ENCODE measurements at places on chromosomes 3 and 15.
A peak's percentile ranks its signal among the peaks of the same experiment; 100 is the strongest.

DNA sequence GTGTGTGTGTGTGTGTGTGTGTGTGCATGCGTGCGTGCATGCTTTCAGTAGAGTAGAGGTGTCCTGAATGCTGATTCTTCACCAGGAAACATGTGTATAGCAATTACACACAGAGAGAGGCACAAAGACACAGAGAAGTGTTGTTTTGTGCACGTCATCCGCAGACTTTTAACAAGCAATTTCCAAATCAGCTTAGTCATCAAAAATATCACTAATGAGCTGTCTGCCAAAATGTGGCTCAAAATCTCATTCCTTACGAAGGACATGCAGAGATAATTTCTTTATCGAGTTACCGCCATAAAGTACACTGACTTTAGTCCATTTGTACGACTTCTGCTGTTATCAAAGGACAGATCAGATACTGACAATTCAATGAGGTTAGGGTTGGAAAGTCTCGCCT lies 274.9 kb upstream of the RARB start:
- DNase-seq: no peak

GRCh38 chr15:60923925-60924324 lies 305.2 kb downstream of the RORA start:
- no peak for DNase-seq

- DNase-seq: no peak
Observed at GRCh38 chr3:129575233-129575996, 31.1 kb downstream of the PLXND1 start.

DNA sequence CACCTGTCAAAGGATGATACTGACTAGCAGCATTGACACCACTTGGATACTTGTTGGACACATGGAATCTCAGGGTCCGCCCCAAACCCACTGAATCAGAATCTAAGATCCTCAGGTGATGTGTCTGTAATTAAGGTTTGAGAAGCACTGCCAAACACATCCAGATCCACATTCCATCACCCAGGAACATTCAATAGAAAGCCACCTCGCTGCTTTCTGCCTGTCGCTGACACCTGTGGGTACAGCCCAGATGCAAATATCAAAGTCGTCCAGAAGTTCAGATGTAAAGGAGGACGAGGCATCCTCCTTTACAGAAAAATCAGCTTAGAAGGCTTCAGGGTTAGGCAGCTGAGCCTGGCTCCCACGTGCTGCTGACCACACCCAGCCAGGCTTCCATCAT lies 5.2 kb upstream of the RPS17 start:
- no peak for DNase-seq

DNA sequence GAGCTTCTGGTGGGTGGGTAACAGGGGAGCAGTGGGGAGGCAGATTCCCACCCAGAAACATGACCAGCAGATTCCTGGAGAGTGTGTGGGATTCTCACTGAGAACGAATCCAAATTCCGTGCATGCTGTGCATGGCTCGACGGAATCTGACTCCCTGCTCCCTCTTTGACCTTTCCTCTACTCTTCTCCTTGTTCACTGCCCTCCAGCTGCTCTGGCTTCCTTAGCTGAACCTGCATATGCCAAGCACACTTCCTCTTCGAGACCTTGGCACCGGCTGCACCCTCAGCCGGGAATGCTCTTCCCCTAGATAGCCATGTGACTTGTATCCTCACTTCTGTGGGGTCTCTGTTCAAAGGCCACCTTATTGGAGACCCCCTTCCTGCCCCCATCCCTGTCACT lies 6.3 kb downstream of the INSYN1 start:
- DNase-seq: no peak

DNA sequence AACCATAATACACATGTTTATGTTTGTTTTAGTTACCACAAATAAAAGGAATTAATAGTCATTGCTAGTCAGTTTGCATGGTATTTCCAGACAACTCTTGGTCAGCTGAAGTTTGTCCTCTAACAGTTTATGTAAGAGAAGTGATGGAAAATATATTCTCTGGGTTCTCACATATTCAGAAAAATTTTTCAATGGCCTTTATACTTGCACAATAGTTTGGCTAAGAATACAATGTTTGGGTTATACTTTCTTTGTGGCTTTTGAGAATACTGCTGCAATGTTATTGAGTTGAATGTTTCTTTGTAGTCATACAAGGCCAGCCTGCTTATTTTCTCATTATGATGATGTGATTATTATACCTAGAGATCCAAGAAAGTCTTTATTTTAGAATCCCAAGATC lies 133.9 kb downstream of the RAP2B start:
- no peak for DNase-seq

GRCh38 chr15:83747050-83747717 lies 93.3 kb downstream of the ADAMTSL3 start:
- no peak for DNase-seq

GRCh38 chr3:57112206-57112605 lies 51.7 kb downstream of the SPATA12 start:
- no peak for DNase-seq

DNA sequence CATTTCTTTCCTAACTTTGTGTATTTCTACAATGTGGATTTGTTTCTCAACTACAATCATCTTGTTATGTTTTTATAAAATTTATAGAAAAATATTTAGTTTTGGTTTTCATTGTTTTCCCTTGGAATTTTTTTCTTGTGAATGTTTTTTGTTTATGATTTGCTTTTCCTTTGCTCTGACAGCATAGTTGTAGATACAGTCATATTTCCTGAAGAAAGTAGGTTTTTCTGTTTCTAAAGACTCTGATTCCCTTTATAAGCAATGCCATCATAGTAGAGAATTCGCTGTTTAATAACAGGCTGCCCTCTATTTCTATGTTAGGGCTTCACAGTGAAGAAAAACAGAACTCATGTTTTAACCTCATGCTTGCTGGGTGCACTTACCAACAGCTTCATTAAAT lies 482.3 kb downstream of the ZBBX start:
- no peak for DNase-seq

- DNase-seq: no peak
Observed at GRCh38 chr3:177510693-177511216, 313.5 kb upstream of the TBL1XR1 start.

- DNase-seq: no peak
Observed at GRCh38 chr3:134064081-134064480, 34.4 kb upstream of the SLCO2A1 start.

DNA sequence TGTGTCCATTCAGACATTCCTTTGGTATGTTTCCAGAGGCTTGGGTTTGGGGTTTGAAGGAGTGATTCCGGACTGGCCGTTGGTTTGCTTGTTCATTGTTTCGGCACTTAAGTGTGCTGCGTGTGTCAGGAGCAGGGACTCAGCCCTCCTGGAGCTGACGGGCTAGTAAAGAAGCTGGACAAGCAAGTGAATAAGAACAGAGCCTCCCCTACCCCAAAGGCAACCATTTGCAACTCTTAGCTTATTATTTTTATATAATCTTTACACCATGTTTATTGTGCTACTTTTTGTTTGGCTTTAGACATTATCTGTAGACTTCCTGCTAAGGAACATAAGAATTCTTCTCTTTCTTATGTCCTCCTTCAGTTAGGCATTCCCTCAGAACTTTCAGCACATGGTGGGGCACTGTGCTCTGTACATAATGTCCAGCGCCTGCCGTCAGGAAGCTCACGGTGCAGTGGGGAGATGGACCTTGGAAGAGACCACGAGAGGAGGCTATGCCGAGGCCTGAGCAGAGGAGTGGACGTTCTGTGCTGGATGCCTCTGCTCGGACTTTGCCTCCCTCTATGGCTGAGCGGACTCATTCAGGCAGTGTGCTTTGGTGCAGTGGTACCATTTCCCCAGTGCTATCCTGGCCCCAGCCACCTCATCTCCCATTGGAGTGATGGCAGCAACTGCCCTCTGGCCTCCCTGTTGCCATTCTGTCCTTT lies 65.4 kb downstream of the EEFSEC start:
- DNase-seq: no peak

GRCh38 chr15:53037904-53038654 lies 247.9 kb upstream of the ONECUT1 start:
- no peak for DNase-seq

- DNase-seq: no peak
Observed at GRCh38 chr3:159766563-159767185, 222.0 kb upstream of the IL12A start.

GRCh38 chr15:31483053-31483985 lies 156.7 kb downstream of the KLF13 start:
- no peak for DNase-seq

GRCh38 chr3:2568156-2568555 lies 469.5 kb downstream of the CNTN4 start:
- DNase-seq: no peak

- no peak for DNase-seq
Observed at GRCh38 chr3:163266731-163267130, 1770.1 kb downstream of the OTOL1 start.

- peak; percentile 73 for DNase-seq
Observed at GRCh38 chr3:117473981-117474538, 764.5 kb downstream of the TUSC7 start.

- no peak for DNase-seq
Observed at GRCh38 chr3:162722337-162722736, 1225.7 kb downstream of the OTOL1 start.

- no peak for DNase-seq
Observed at GRCh38 chr3:48927928-48928327, 9.3 kb downstream of the ARIH2 start.

DNA sequence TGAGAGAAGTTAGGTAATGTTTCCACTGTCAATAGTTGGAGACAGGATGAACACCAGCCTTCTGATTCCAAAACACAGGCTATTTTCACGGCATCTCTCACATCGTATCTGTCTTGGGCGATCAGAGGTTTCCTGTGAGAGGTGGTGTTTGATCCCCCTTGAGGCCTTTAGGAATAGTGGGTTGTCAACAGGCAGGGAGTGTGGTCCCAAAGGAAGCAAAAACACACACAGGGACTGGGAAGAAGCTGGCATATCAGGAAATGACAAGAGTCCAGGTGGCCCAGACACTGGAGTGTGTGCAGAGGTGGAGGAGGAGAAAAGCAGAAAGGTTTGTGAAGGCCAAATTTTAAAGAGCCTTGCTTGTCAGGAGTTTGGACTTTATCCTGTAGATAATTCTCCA lies 6.6 kb upstream of the MAGEF1 start:
- DNase-seq: no peak

GRCh38 chr3:101879623-101880284 lies 30.4 kb downstream of the NFKBIZ start:
- DNase-seq: no peak

GRCh38 chr3:44036850-44037249 lies 204.8 kb upstream of the TOPAZ1 start:
- DNase-seq: no peak

DNA sequence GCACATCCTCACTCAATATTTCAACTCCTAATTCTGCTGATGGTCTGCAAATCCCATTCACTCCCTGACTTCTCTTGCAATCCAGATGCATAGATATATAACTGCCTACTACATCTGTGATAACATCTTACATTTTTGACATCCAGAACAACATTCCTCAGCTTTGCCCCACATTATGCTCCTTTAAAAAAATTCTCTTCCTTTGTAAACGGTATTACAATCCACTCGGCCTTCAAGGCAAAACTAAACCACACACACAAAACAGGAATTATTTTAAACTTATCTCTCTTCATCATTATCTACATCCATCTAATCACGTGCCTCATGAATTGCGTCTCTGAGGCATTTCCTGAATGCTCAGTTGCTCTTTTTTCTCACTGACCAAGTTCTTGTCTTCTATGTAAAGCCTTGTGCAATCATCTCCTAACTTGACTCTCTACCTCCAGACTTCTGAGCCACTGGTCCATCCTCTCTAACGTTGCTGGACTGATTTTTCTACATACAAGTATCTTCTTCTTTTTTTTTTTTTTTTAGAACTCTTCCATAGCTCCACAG lies 117.0 kb downstream of the SATB1 start:
- no peak for DNase-seq

GRCh38 chr3:15265655-15266509 lies 59.8 kb downstream of the CAPN7 start:
- no peak for DNase-seq

DNA sequence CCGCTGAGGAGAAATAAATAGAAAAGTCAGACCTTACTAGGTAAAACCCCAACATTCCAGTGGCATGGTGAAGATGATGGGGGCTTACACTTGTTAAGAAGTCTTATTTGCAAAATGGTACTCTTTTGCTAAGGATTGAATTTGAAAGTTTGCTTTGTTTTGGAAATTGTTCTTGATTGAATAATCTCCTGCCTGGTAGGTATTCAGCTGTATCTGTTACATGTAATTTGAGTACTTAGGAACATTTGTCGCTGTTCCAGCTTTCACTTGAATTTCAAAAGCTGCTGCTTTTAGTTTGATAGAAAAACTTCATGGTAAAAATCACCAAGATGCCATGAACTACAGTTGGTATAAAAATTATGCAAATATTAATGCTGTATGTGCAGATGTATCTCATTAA lies 44.6 kb downstream of the TFG start:
- DNase-seq: no peak

DNA sequence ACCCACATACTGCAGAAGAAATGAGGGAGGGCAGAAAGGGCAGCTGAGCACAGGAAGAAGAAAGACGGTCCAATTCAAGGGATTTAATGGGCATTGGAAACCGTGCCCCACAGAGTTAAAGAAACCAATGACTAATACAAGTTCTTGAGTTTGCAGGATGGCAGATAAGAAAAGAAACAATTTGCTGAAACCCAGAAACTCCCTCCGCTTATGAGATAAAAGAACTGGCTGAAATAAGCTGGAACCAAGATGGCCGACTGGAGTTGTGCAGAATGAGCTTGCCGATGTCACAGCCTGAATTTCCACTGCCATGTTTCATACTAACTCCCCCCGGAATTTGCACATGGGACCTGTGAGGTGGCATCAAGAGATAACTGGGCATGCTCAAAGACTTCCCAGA lies 47.1 kb downstream of the SCAP start:
- DNase-seq: no peak

GRCh38 chr15:29014493-29014892 lies 128.7 kb downstream of the APBA2 start:
- DNase-seq: no peak

DNA sequence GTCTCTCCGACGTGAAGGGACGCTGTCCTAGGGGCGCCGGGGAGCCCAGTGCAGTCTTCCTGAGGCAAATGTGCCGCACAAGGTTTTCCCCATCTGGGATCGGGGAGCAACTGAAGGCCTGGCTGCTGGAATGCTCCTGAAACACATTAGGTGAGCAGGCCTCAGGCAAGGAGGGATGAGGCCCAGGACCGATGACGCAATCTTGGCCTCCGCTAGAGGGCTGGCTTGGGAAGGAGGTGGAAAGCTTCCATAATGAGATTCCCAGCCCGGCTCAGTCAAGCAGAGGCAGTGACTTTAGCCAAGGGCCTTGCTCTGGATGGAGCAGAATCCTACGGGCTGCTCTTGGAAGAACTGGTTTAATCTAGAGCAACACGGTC lies 50.8 kb downstream of the CPN2 start:
- DNase-seq: no peak
